ENCODE measurements at places on chromosomes 1 and 21.
A peak's percentile ranks its signal among the peaks of the same experiment; 100 is the strongest.

DNA sequence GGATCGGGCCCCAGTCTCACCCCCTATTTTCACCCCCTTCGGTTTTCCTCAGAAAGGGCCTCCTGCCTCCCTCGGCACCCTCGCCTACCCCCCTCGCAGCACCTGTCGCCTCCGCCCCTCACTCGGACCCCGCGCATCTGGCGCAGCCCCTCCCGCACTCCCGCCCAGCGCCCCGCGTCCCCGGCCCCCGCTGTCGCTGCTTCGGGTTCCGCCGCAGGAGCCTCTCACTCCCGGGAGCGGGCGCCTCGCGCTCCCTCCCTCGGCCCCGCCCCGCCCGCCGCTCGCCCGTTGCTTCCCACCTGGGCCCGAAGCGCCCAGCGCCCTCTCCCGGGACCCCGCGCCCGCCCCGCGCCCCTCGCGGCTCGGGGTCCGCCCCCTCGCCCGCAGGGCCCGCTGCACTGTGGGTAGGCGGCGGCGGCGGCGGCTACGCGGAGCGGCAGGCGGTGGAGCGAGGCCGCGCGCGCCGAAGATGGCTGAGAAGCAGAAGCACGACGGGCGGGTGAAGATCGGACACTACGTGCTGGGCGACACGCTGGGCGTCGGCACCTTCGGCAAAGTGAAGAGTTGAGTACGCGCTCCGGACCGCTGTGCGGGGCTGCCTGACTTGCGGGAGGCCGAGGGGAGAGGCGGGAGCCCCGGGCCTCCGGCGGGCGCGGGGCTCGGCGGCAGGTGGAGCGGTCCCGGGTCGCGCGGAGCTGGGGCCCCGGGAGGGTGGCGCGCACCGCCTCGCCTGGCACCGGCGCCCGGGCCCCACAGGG, at the start of gene PRKAA2:
Gene PRKAA2, plus strand, starts transcription at position 396 of the 758 bp plus-strand sequence. Its CDS starts 74 bp downstream, at position 470.
- peak; percentile 74 for DNase-seq

GRCh38 chr1:20180129-20180843, 5.6 kb upstream of the UBXN10 start:
- no peak for DNase-seq

- no peak for DNase-seq
Observed at GRCh38 chr1:233570216-233570615, 43.7 kb upstream of the KCNK1 start.

- no peak for DNase-seq
Observed at GRCh38 chr1:96557336-96557735, 164.2 kb upstream of the PTBP2 start.

DNA sequence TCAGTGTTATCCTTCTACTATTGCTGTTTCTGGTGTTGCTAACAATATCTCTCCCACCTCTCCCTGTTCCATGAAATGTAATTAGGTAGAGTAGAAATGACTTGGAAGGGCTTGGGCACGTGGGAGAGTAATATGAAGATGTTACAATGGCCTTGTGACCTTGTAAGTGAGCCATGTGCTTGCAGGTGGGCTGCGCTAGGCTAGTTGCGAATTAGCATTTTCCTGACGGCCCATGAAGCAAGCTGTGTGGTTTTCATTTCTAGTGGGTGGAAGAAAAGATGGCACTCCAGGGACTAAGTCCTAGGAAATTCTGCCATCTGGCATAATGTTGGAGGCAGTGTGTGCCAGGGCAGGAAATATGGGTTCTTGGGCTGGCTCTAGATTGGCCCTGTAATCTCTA, 7.8 kb upstream of the DDX20 start:
- no peak for DNase-seq

DNA sequence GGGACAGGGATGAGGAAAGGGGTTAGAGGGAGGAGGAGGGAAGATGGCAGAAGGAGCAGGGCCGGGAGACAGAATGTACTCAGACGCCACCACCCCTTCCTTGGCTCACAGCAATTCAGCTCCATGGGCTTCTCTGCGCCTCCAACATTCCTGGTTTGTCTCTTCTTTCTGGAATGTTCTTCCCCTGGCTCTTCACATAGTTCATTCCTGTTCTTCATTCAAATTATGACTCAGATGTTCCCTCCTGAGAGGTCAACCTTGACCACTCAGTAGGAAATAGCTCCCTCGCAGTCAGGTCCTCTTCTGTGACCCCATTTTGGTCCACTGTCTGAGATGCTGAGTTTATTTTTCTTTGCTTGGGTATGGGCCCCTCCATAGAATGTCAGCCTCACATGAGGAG, 203.2 kb downstream of the C1orf94 start:
- DNase-seq = no peak

DNA sequence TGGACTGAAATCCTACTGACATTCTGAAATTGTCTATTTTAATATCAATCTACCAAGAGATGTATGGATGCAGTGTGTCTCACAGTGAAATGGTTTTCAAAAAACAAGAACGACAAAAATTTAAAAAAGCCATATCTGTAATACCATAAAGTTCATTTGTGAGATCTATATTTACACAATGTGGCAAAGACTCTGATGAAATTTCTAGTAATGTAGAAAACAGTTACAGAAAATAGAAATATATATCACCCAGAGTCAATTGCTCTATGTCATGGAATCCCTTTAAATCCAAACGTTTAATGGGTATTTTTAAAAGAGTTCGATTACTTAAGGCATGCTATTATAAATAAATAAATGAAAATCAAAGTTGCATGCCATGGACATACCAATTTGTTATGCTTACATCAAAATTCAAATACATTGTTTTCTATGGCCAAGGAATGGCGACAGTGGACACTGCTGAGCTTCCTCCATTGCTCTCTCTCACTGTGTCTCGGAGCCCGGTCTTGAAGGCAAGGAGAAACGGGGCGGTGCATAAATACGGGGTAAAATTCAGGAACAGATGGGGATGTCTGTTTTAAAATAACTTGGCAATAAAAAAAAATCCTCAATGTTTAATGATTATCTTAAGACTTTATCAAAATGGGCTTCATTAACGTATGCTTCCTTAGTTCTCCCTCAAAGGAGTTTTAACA, 37.0 kb upstream of the SAMSN1 start:
- DNase-seq = no peak

- no peak for DNase-seq
Observed at GRCh38 chr1:51583532-51583931, 33.4 kb upstream of the OSBPL9 start.

DNA sequence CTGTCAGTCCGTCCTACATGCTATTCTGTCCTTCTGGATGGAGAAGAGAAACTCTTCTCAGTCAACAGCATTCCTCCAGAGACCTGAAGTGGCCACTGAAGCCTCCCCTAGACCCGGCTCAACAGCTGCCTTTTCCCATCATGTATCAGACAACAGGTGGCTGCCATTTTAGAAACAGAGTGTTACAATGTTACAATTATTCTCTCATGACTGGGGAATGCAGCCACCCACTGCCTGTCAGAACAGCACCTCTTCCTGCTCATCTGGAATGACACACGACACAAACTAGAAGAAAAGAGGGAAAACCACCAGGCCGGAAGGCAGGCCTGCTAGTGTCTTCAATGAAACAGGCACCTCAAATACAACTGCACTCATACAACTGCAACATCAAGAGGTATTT, 105.3 kb downstream of the PGBD5 start:
- no peak for DNase-seq

DNA sequence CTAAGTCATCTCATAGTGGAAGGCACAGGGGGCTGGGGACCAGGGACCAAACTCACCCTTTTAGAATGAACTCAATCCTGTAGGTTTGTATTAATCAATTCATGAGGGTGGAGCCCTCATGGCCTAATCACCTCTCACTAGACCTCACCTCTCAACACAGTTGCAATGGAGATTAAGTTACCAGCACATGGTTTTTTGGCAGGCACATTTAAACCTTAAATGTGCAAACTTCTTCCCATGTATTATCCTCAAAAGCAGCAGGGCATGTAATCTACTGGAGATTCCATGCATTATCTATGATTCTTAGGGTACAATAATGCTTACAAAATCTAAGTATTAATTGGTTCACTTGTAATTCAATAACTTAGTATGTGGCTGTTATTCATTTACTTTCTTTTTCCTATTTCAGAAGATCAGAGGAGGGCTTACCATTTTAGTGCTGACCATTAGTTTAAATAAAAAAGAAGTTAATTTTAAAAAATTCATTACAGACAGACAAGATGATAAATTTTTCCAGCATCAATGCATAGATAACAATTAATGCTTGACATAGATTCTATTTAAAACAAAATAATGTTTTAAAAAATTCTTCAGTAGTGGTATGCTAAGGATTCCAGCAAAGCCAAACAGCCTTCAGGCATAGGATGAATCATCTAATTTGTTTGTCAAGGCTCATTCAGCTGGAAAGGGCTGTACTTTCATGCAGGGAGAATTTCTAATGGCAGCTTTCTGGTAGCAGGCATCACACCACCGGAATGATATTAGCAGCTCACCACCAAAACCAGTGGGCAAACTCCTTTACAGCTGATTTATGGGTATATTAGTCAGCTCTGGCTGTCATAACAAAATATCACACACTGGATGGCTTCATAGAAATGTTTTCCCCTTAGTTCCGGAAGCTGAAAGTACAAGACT, 124.6 kb upstream of the ZNF648 start:
- DNase-seq = peak; percentile 92

GRCh38 chr1:119646521-119647227, 1.4 kb downstream of the ZNF697 start:
- peak; percentile 46 for DNase-seq

- DNase-seq = no peak
Observed at GRCh38 chr1:181317261-181317930, 165.9 kb upstream of the CACNA1E start.

GRCh38 chr1:200654660-200655059, 15.0 kb downstream of the DDX59 start:
- no peak for DNase-seq

- no peak for DNase-seq
Observed at GRCh38 chr1:172726740-172727139, 67.8 kb downstream of the FASLG start.

Data from adipocyte (in vitro differentiated cells).